ENCODE measurements at places on chromosomes 16 and 17.
A peak's percentile ranks its signal among the peaks of the same experiment; 100 is the strongest.

GRCh38 chr16:27453494-27453825 is 51.5 kb downstream of the IL21R start:
- no peak for DNase-seq

DNA sequence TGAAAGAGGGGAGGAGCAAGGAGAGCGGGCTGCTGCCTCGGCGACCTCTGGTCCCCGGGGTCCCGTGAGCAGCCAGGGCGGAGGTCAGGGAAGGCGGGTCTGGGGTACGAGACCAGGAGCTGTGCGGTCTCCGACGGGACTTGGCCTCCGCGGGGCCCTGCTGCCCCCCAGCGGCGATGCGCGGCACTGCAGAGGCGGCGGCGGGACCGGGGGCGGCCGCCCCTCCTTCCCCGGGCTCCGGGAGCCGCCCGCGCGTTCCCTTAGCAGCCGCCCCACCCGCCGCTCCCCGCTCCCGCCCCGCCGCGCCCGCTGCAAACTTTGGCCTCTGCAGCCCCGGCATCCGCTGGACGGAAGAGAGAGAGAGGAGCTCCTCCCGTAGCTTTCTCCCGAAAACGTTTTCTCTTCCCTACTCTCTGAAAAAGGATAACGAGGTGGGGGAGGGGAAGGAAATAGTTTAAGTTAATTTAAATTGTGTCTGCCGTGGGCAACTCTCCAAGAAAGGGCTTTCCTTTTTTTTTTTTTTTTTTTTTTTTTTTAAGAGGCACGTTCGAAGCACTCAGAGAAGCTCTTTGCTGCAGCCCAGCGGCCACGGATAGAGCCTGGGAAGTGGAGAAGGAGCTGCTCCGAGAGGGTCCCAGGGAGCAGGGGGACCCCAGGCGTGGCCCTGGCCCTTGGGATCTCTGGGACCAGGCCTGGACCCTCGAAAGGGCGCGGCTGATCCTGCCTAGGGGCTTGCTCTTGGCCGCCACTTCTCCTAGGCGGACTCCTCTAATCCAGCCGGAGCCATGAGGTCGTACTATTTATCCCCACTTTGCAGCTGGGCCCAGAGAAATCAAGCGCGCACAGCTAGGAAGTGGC is 43.2 kb downstream of the C16orf82 start:
- peak; percentile 15 for DNase-seq

GRCh38 chr16:56744996-56745640 is 15.2 kb downstream of the NUP93 start:
- DNase-seq = no peak

DNA sequence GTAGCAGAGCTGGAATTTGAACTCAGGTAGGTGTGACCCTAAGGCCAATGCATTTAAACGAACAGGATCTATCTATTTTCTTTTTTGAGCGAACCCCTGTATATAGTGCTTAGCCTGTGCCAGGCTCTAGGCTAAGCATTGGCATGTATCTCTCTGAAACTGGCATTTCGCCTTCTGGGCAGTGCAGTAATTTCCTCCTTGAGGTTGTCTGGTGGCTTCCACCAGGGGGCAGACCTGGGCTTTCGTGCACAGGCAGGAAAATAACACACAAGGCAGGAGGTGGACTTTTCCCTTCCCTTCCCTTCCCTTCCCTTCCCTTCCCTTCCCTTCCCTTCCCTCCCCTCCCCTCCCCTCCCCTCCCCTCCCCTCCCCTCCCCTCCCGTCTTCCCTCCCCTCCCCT is 34.4 kb upstream of the PRKCB start:
- peak; percentile 21 for DNase-seq

- no peak for DNase-seq
These were observed 336.9 kb downstream of the SOX9 start for GRCh38 chr17:72457712-72458111.

Data from amniotic stem cell (primary cell).